Activated CD4-positive, alpha-beta memory T cell treated with anti-CD3 and anti-CD28 coated beads, Interleukin-2, amount 10 ng/mL, durations not matched to agents 7 days and 5 days (primary cell): ENCODE measurements at places on chromosomes 13 and 19. TPM values are rescaled to one million over a fixed set of nuclear protein-coding genes. Genes with fewer than 3 reads are reported as not detected.

GRCh38 chr19:39377373-39378362 lies 13.2 kb downstream of the PAF1 start:
- DNase-seq = no peak

- no peak for DNase-seq
Measured at GRCh38 chr13:42487221-42487620, 86.7 kb upstream of the TNFSF11 start.

GRCh38 chr13:82294226-82294625 lies 1588.0 kb downstream of the SLITRK1 start:
- DNase-seq = no peak

ZNF490 gene
- 16.9 TPM for total RNA-seq

CGB8 gene
- total RNA-seq = not detected
